ENCODE measurements at places on chromosomes 7 and 10.

GRCh38 chr10:89304446-89304845, 2.6 kb downstream of the IFIT2 start:
- DNase-seq, result no peak

GRCh38 chr10:6182454-6183098, 20.2 kb upstream of the PFKFB3 start:
- no peak for DNase-seq

DNA sequence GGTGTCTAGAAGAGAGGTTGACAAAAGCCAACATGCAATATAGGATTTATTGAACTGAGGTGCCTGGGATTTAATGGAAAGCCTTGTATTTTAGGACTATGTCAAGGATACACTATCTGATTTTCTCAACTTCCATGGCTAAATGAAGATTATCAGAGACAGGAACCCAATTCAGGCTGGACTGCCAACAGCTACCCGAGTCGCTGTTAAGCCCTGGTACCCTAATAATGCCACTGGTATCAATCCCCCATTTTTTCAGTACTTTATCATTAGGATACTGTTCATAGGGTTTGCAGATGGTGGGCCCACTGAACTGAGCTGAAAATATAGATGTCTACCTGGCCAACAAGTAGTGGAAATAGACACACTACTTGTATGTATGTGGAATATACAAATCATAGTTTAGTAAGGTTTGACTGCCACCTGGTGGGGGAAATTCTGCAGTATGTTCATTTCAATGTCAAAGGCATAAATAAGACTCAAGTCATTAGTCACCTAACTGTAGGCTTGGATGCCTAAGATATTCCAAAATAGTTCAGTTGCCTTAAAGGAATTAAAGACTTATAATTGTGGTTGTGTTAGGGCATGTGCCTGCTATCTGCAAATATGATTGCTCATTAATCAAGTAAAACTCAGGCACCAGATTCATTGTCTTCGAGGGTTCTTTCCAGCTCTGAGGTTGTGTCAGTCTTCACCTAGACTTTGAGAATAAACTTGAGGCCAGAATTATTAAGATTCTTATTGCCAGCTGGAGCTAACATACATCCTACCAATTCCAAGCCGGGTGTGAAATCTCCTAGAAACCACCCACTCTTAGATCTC, 34.1 kb upstream of the NOBOX start:
- DNase-seq, result peak; percentile 62

- DNase-seq, result no peak
These were observed 44.7 kb downstream of the RBM17 start for GRCh38 chr10:6133331-6134098.

DNA sequence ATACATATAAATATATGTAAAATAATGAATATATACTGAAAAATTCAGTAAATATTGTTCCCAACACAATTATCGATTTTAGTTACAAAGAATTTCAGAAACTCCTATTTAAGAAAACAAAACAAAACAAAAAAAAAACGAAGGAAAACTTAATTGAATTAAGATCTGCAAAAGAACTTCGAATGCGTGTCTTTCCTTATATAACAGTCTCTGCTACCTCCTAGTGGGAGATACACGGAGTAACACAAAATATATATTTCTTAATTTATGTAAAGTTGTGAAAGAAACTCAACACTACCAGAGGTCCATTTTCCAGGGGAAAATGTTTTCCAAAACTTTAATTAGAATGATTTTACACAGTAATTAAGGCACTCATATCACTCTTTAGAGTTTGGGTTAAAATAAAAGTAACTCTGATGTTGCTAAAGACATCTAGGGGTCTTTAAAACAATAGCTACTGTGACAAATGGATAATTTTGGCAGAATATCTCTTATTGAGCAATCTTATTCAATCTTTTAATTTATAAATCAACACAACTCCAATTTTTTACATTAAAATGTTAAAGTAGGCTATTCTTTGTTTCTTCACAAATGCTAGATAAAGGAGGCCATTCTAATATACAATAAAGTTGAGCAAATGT, 41.6 kb downstream of the NEBL start:
- no peak for DNase-seq

DNA sequence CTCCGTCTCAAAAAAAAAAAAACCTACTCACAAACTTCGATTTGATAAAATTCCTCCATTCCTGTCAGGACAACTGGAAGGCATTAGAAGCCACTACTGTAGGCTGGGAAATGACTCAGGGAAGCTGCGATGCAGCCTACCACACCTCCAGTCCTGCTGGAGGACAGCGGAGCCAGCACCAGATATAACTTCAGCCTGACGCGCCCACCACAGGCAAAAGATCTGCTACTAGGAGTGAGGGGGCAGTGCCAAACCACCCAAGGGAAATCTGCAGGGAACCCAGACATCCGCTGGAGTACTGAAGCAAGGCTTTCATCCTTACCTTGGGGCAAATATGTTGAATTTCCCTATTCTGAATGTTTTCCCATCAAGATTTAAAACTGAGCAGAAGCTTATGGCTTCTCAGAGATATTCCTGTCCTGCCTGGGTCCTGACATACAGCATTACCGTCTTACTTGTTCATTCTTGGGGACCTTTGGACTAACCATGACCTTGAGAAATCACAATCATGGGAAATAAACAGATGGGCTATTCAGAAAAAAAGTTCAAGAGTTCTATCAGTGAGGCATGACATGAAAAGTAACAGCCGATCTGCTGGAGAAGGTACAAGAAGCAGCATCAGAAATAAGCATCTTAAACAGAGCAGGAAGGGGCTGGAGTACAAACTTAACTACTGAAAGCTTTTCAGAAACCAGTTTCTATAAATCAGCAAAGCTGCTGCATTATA, 20.4 kb downstream of the BCCIP start:
- DNase-seq, result no peak

GRCh38 chr10:94992811-94993210, 54.4 kb downstream of the CYP2C9 start:
- DNase-seq, result no peak

GRCh38 chr10:3022027-3022426, 45.3 kb upstream of the PFKP start:
- DNase-seq, result no peak

- no peak for DNase-seq
These were observed 66.0 kb upstream of the DOCK1 start for GRCh38 chr10:126839094-126839761.

All from stimulated activated CD4-positive, alpha-beta T cell treated with anti-CD3 and anti-CD28 coated beads, Interleukin-12 subunit alpha, Interleukin-12 subunit beta, amount 100 ng/mL, for 48 hours (primary cell).